ENCODE measurements at places on chromosomes 7 and 10.

- no peak for DNase-seq
Measured at GRCh38 chr7:84614821-84615501, 420.4 kb upstream of the SEMA3A start.

DNA sequence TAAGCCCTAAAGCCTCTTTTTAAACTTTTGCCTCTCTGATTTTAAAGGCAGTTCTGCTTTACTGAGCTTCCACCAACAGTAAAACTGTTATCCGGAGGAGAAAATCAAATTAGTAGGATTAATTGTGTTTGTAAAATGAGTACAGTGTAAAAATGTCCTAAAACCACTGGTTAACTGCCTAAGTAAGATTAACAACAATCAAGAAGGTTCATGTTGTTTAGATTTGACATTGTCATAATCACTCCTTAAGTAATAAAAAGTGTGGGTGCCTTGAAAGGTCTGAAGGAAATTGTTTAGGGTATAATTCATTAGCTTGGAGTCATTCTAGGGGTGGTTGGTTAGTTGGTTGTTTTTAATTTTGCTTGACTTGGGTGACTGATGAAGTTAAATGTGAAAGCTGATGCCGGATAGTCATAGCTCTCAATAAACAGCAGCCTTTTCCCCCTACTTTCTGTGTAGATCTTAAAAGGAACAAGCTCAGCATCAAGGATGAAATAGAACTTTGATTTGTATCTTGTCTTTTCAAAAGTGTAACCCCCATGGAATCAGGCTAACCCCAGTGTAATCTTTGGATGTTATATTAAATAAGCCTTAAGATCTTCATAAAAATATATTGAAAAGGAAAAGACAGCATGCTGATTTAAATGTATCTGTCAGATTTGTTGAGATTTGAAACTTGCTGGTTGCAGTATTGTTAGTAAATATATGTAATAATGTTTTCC, 148.3 kb downstream of the ARID5B start:
- no peak for DNase-seq

DNA sequence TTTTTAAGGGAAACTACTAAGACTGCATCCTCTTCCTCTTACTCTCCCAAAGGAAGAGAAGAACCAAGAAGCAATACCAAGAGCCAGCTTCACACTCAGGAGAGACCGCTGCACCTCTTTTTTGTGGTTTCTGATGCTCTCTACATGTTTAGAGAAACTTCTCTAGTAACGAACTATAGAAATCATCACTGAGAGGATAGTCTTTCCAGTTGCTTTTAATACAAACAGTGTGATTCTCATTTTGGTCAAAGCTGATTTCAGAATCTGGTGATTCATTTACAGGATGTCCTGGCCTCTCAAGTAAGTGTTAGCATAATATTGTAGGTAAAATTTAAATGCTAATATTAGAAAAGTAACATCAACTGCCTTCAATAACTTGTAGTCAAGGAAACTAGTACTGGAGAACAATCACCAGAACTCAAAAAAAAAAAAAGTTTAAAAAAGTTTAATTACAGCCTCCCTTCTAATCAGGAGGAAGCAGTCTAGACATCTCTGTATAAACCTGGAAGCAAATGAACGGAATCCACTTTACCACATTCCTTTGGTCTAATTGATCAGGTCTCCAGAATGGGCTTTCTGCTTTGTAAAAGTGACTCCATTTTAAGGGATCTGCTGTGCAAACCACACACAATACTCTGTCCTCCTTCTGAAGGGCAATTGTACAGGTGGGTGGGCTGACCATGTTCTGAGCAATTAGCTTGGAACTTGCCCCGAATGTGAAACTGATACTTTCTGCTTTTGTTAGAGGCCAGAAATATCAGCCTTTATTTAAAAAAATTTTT, 3.0 kb downstream of the LAMB1 start:
- DNase-seq: no peak

GRCh38 chr10:97065128-97065527, 120.6 kb downstream of the SLIT1 start:
- no peak for DNase-seq

- no peak for DNase-seq
Measured at GRCh38 chr7:78924581-78924980, 528.9 kb downstream of the MAGI2 start.

GRCh38 chr10:50874723-50875122, 10.7 kb downstream of the A1CF start:
- no peak for DNase-seq

DNA sequence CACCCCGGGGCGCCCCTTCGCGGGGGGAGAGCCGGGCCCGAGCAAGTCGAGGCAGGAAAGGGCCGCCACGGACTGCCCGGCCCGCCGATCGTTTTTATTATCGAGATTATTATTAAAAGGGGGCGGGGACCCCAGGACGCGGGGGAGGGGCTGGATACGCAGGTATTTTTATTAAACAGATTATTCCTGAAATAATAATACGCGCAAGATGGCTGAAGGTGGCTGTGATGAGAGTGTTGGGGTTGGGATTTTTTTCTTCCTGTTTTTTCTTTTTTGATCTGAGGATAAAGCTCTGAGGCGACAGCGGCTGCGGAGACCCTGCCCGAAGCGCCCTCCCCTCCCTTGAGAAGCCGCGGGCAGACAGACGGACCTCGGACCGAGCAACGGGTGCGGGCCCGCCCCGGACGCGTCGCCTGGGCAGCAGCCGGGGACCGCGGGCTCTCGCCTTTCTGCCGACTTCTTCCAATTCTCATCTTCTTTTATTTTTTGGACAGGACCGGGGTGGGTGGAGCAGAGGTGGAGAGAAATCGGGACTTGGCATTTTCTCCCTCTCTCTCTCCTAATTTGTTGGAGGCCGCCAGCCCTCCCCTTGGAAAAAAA, 1.4 kb upstream of the TRIM8 start:
- DNase-seq: no peak

DNA sequence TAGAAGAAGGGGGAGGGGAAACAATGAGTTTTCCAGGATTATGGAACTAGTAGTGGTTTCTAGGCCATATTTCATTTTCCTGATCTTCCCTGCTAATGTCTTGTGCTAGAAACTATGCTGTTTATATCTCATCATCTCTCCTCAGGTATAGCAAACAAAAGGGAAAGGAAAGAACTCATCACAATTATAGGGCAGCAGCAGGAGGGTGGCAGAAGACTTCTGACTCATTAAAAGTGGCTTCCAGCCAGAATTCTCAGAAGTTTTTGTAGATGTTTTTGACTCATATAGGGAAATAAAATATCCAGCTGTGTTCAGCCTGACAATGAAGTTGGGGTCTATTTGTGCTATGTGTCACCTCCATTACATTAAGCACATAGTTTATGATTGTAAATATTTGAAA, 6.5 kb downstream of the AHR start:
- peak; percentile 59 for DNase-seq

DNA sequence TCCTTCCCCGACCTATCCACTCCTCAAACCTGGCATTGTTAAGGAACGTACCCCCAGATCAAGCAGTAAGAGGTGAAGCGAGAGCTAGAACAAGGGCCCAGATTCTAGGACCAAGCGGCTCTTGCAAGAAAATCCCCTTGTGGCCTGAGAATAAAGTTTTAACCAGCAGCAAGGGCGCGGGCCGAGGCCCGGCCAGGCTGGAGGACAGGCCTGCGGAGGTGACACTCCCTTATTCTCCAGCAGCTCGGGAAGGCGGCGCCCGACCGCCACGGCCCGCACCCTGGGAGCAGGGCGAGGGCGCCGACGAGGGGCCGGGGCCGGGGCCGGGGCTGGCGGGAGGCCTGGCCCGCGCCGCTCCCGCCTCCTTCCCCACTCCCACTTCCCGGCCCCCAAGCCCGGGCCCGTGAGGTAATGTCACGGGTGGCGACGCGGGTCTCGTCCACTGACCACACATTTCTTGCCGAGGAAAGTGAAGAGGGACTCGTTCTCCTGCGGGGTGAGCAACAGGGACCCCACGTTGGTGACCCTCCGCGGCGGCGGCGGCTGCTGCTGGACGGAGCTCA, 551 bp downstream of the WASL start:
- no peak for DNase-seq

- no peak for DNase-seq
Measured at GRCh38 chr7:30752979-30753378, 1.0 kb downstream of the INMT start.

GRCh38 chr7:17153536-17153935, 144.9 kb upstream of the AHR start:
- DNase-seq: no peak

DNA sequence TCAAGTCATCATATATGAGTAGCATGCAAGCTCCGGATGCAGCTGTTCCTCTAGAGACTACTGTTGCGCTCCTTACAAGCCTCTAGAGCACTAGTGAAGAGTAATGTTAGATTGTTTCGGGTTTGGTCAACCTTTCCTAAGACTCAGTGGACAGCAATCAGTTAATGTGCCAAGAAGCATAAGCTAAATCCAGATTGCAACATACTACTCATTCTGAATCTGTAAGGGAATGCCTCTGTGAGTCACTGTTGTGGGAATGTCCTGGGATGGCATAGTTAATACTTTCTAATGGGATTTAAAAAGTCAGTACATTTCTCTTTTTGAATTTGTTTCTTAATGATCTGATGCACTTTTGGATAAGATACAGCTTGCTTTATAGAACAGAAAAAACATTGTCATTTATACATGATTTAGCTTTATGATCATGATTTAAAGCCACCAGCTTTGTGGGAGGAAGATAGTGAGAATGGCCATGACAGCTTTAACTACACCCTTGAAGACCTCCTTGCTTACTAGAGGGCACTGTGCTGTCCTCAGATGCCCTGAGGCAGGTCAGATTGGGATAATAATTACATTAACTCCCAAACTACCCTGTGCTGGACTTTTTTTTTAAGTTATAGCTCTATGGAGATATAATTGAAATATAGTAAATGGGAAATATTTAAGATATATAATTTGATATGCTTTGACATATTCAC, 138.4 kb downstream of the SDK1 start:
- DNase-seq: no peak

DNA sequence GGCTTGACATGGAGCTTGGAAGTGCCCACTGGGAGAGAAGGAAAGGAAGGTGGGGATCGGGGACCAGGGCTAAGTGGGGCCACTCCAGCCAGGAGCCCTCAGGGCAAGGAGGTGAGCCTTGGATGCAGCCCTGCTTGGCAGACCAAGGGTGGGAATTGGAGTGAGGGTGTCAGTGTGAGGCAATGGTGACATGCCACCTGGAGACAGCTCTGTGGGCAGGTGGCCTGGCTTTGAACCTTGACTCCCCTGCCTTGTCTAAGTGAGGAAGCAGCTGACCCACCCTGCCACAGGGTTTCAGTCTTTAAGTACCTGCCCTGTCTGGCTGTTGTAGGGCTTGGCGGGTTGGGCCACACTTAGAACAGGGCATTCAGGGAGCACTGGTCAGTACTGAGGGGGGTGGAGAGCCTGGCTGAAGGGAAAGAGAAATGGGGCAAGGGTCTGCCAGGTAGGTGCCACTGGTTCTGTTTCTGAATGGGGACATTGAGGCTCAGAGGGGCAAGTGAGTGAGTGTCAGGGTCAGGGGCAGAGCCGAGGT, 4.8 kb downstream of the RAMP3 start:
- DNase-seq: no peak

DNA sequence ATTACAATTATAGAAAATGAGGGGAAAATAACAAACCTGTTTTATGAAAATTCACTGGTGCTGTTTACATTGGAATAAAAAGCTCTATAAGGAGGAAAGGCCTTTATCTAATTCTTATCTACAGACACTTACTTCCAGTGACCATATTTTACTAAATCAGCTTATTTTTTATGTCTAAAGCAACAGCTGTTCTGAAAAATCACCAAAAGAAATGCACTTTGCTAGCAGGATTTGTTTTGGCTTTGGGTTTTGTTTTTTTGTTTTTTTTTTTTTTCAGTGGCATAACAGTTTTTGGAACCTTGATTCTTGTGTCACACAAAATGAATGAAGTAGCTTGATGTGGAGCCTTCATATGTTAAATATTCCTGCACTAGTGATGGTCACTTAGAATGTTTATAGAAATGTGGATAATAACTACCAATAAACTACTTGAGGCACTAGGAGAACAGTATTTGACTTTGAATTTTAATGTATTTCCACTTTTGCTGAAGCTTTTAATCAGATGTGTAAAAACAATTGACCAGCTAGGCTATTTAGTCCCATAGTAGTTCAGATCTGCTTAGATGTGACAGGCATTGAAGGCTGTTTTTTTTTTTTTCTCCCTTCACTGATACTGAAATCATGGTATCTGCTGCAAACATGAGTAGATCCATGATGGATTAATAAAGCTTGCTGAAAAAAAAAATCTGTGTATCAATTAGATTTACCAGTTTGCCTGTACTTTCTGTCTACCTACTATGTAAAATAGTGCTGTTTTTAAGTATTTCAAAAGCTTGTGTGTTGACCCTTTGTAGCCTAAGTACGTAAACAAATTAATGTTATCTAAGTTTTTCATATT, 2.8 kb downstream of the ARL4A start:
- no peak for DNase-seq

DNA sequence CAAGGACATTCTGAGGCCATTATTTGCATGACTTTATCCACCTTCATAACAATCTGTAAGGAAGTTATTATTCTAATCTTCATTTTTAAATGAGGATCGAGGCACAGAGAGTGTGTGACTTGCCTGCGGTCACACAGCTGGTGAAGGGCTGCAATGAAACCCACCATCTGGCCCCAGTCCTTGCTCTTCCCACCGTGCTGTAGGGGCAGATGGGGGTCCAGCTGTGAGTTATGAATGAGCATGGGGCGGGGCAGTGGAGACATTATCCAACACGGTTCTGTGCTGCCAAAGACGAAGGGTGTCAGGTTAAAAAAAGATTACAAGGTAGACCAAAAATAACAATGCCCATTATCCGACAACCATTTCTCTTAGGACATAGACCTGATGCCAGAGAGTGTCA, 417.5 kb upstream of the MGMT start:
- no peak for DNase-seq

GRCh38 chr7:28804990-28805389, 153.1 kb downstream of the TRIL start:
- DNase-seq: no peak

DNA sequence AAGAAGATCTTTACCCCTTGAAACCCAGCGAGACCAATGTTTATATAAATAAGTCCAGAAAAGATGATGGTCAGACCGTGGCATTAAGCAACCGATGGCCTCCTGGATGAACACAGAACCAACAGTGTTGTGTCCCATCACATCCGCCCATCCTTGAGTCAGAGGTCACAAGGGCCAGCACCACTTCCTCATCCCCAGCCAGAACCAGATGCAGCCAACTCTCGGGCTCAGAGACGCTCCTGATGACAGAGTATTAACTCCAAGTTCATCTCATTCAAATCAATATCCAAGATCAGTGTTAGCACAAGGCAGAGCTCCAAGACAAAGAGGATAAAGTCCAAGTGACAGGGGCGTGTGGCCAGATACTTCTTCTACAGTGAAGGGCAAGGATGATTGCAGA, 63.5 kb downstream of the FAM53B start:
- DNase-seq: no peak

- DNase-seq: no peak
Measured at GRCh38 chr10:52879091-52879807, 106.7 kb upstream of the MBL2 start.

DNA sequence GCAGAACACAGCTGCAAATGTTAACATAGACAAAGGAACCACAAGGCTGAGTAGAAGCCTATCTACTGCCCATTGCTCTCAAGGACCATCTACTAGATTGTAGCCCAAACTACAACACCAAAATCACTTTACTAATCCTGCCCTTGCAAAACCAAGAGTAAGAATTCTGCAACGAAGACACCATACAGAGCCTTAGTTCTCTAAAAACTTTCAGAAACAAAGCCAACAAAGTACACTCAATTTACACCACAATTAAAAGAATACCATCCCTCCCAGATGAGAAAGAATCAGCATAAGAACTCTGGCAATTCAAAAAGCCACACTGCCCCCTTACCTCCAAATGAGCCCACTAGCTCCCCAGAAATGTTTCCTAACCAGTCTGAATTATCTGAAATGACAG, 294.3 kb downstream of the CTNNA3 start:
- no peak for DNase-seq

Data from KG1 (cell line).